ENCODE measurements at places on chromosomes 12 and 14.

DNA sequence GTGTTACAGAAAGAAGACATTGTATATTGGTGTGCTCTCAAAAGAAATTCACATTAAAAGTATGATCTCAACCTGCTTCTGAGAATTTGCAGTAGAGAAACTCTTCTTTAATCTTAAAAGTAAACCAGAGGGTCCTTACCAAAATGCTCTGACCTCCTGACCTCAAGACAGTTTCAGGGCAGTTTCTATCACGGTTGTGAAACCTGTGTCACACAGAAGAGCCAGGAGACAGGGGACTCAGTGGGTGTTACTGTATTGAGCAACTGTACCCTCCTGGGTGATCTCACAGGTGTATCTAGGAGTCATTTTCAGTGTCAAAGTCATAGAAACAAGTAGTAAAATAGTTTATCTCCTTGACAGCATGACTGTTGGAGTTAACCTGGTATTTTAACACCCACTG lies 178.0 kb downstream of the GRIP1 start:
- no peak for DNase-seq

GRCh38 chr12:77888611-77889010 lies 57.9 kb downstream of the NAV3 start:
- no peak for DNase-seq

DNA sequence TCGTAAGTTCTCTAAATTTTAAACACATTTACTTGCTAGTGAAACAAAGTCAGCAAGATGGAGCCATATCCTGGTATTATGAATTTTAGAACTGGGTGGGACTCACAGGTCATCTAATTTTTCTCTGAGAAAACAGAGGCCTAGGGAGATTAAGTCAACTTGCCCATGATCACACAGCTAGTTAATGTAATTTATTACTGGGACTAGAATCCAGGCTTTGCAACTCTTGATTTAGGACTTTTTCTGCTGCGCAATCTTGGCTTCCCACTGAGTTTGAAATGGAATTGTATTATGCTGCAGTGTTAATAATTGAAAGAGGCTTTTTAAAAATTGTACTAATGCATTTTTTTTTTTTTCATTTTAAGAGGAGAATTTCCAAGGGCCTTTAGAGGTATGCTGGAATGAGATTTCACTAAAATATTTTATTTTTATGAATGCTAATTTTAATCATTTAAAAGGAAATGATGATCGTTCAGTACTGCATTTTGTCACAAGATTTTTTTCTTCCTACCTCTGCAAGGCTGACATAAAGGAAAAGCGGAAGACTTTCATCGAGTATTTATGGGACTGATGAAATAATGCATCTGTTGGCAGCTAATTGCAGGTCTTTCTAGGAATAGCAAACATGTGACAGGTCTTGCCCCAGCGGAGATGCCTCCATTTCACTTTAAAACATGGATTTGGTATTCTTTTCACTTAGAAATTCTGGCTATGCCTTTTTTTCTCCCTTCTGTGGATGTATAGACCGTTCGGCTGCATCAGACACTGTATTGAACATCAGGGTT lies 9.6 kb downstream of the CRADD start:
- no peak for DNase-seq

GRCh38 chr12:9634177-9634803 lies 26.6 kb upstream of the KLRB1 start:
- peak; percentile 64 for DNase-seq

GRCh38 chr12:104823985-104824461 lies 134.1 kb downstream of the SLC41A2 start:
- DNase-seq: no peak

DNA sequence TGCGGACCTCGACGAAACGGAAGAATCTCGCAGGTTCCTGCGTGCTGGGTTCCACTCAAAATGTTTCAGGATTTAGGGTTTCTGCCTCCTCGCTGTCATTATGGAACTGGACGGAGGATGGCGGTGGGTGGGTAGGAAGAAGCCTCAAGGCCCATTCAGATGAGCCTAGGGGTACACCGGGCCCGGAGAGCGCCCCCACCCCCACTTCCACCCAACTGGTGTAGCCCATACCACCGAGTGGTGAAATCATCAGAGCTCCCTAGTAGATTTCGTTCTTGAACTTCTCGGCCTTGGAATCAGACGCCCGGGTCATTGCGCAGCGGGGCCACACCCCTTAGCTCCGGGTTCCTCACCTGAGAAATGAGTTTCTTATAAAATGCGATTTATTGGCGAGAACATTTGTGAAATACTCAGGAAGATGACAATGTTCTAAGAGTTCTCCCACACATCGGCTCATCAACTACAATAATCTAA lies 13.3 kb upstream of the TBX3 start:
- no peak for DNase-seq

DNA sequence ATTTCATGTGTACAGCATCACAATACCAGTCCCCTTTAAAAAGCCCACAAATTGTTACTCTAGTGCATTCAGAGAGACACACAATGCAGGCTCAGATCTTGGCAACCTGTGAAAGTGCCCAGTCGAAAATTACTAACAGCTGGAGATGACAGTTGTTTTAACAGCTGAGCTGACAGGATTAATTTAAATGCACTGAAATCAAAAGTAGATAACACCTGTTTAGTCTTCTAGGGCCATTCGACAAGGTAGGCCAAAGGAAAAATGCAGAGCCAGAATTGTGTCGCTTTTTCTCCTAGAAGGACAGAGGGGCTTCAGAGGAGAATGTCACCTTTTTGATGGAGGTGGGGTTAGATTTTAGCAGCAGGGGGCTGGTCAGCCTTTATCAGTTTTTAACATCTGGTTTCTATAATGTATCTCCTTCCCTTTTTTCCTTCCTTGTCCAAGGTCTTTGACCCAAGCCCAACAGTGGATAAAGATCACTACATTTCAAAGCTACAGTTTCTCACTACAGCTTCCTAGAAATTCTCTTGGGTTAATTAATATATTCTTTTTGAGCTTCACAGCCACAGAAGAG lies 139.1 kb downstream of the SOX5 start:
- DNase-seq: no peak

GRCh38 chr12:123529686-123530085 lies 3.8 kb downstream of the RILPL1 start:
- no peak for DNase-seq

- no peak for DNase-seq
These were observed 142.0 kb downstream of the DUSP6 start for GRCh38 chr12:89210277-89210676.

- DNase-seq: no peak
These were observed 100.6 kb downstream of the NINJ2 start for GRCh38 chr12:562634-563033.

DNA sequence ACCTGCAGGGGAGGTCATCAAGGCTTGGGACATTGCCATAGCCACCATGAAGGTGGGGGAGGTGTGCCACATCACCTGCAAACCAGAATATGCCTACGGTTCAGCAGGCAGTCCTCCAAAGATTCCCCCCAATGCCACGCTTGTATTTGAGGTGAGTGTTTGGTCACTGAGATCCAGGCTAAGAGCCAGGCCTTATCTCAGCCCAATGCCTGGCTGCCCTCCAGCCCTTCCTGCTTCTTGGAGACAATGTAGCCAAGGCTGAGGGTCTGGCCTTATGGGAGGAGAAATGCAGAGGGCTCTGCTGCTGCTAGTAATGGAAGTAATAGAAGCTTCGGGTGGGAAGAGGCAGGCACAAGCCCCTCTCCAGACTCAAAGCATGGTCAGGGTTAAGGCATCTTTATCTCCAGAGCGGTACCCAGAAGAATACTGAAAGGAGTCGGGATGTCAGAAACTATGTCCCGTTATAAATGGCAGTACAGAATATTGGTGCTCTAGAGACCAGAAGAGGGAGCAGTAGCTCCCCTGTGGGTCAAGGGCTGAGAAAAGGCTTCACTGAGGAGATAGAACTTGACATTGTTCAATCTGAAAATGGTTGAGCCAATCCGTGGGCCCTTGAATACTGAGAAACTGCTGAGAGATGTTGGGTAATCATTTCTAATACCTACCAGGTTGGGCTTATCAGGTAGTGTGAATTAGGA lies 3.1 kb downstream of the FKBP4 start:
- DNase-seq: no peak

DNA sequence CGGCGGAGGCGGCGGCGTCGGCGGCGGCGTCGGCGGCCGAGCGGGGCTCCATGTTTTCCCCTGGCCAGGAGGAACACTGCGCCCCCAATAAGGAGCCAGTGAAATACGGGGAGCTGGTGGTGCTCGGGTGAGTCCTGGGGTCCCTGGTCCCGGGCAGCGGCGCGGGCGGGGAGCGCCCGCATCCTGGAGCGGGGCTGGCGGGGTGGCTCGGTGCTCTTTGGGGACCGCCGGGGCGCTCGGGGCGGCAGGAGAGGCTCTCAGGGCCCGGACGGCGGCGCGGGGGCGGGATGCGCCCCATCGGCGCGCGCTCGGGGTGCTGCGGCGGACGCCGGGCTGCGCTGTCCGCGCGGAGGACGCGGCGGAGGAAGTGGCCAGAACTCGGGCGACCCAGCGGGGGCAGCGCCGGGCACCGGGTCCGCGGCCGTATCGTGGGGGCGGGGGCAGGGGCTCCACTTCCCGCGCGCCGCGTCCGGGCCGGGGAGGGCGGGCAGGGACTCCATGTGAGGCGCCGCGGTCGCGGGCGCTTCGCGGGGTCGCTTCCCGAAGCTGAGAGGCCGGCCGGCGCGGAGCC lies 485 bp downstream of the PELI2 start:
- DNase-seq: no peak

GRCh38 chr12:129788506-129789084 lies 115.2 kb downstream of the TMEM132D start:
- no peak for DNase-seq

DNA sequence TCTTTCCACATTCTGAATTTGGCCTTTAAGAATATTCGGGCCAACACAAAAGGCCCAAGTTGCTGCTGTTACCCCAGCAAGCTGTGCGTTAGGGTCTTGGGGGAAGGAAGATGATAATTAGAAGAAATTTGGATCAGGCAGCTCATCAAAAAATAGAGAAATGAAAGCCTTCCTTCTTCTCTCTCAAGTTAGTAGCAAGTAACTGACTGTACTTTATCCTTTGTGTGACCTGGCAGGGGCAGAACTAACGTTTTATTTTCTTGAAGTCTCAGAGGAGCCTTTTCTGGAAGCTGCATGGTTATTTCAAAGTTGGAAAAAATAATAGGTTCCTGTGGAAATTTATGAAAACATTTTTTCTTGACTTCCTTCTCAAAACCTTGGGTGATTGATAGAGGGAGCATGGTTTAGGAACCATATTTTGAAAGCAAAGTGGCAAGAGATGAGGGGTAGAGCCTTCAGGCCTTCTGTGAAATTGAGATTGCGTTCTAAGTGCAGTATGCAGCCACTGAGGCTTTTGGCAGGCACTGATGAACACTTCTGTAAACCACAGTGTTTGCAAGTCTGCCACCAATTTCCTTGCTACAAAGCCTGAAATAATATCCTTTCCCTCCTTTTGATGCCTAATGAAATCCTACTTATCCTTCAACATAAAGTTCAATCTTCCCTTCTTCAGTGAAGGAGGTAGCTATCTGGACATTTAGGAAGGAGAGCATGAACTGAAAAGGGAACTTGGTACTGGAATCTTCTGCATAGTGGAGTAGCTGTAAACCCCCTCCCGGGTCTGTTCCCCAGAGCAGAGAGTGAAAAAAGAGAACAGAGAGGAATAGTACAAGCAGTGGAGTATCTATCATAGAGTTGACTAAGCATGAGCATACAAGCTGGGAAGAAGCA lies 123.2 kb downstream of the FGD4 start:
- DNase-seq: no peak

DNA sequence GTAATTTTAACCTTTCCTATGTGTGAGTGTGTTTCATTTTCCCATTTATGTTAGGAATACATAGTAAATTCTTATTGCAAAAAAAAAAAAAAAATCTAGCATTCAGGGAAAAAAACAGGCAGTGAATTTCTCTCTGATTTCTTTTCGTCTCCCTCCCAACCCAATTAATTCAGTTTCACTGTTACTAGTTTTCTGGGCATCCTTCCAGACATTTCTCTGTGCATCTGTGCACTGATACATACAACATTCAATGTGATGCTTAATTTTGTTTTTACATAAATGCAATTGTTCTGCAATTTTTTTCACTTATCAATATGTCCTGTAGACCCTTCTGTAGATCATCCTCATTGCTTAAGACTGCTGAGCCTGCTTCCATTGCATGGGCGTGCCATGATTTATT lies 694.3 kb upstream of the TBX3 start:
- DNase-seq: no peak

DNA sequence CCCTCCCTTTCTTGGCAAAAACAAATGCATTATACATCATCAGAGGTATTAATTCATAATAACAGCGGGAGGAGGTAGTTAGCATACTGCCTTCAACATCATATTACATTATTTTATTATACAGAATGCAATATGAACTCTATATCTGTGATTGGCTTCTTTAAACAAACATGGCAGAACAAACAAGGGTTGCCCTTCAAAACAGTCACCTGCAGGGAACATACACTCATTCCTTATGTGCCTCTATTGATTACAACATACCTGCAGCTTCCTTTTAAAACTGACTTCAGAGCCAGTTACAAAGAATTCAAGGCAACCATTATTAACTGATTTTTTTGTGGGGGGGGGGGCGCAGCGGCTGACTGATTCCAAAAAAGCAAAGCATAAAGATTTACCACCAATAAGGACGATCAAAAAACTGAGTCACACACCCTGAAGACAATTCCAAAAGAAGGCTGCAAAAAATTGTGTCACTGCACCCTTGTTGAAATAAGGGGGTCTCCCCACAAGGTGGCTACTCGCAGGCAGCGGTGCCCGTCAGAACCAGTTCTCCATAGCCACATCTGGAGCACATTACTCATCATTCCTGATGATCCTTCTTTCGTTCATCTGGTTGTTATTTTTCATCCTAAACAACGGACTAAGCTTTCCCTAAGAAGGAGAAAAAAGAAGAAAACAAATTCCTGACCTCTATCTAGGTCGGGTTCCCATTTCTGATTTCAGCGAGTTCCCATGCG lies 51.8 kb downstream of the SMUG1 start:
- no peak for DNase-seq

DNA sequence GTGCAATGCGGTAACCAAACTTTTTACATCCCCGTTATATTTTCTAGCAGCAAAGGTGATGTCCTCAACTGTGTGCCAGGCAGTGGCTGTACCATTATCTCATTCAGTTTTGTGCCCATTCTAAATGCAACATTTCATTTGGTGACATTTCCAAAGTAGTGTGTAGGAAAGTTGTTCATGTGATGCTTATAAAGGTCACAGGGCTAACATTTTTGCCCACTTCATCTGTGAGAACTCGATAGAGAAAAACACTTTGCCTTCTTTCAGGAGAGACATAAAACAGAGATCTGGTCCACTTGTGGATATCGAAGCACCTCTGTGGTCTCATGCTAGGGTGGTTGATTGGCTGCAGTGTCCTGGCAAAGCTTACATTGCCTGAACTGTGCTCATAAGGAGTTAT lies 414.2 kb upstream of the PDE3A start:
- no peak for DNase-seq

- DNase-seq: no peak
These were observed 14.3 kb upstream of the DYNC1H1 start for GRCh38 chr14:101950100-101950499.

DNA sequence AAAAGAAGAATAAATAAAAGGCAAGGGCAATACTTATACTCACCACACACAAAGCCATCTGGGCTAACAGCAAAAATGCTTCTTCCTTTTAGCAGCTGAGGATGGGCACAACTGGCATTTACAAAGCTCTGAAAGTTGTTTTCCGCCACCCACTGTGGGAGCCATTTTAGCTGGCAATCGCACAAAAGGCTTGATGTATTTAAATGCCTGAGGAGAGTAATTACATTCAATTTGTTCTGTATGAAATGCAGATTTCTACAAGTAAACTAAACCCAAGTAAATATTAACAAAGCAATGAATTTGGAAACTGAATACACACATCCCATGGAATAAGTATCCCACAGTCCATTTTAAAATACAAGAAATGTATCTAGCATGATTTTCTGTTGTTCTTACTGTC lies 37.5 kb downstream of the LRIG3 start:
- no peak for DNase-seq
